Endodermal cell (in vitro differentiated cells): ENCODE measurements at places on chromosomes 6 and 20. TPM values are rescaled to one million over a fixed set of nuclear protein-coding genes. Genes with fewer than 3 reads are reported as not detected.

DNA sequence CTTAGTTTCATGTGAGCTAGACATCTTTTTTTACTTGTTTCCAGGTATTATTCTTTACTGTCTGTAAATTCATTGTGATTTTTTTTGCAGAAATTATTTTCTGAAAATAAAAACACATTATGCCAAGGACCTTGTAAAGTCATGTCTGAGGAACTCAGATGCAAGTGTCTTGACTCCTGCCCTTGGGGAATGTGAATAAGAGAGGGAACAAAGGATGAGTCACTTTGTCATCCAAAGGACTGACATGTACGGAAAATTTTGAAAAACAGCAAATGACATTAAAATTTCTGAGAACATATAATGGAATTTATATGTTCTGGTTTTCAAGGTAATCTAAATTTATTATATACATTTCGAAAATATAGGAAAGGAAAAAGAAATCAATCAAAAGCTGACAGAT is 660.4 kb downstream of the CD109 start:
- no peaks in the 10 kb centered on the region for H3K27me3 ChIP-seq
- DNase-seq = no peak
- no peak overlapping the region for H3K27ac ChIP-seq
- H3K4me3 ChIP-seq = no peak overlapping the region

- H3K27me3 ChIP-seq = peaks cover 45% of the 10 kb centered on the region
- H3K27ac ChIP-seq = no peak overlapping the region
- H3K36me3 ChIP-seq = no peaks in the 10 kb centered on the region
- no peak for DNase-seq
Measured at GRCh38 chr6:149563203-149563927, 2.8 kb upstream of the GINM1 start.

DNA sequence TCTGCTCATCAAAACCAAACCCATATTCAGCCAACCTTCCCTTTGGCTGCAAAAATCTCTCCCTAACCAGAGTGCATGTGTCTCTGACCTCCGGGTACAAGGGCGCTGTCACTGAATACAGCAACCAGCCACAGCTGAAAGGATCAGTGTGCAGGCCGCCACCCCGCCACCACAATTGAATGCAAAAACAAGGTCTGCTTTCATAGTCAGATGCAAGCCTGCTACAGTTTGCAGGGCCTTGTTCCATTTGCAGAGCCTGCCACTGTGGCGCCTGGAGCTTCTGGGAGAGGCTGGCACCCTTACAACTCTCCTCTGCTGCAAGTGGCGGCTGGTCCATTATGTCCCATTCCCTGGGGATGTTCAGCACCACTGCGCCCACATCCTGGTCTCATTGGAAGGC is 23.5 kb downstream of the MDGA1 start:
- H3K4me3 ChIP-seq = no peak overlapping the region
- H3K4me1 ChIP-seq = no peaks in the 10 kb centered on the region
- H3K27me3 ChIP-seq = no peaks in the 10 kb centered on the region
- H3K36me3 ChIP-seq = no peaks in the 10 kb centered on the region
- H3K27ac ChIP-seq = peak overlapping the region; percentile 24

- H3K27ac ChIP-seq = no peak overlapping the region
- H3K4me3 ChIP-seq = no peak overlapping the region
- peaks cover 1% of the 10 kb centered on the region for H3K27me3 ChIP-seq
- no peaks in the 10 kb centered on the region for H3K4me1 ChIP-seq
- DNase-seq = no peak
- H3K36me3 ChIP-seq = no peaks in the 10 kb centered on the region
Measured at GRCh38 chr20:752291-752690, 16.0 kb downstream of the SLC52A3 start.

SEL1L2 gene
- not detected in 2 replicates for total RNA-seq

DNA sequence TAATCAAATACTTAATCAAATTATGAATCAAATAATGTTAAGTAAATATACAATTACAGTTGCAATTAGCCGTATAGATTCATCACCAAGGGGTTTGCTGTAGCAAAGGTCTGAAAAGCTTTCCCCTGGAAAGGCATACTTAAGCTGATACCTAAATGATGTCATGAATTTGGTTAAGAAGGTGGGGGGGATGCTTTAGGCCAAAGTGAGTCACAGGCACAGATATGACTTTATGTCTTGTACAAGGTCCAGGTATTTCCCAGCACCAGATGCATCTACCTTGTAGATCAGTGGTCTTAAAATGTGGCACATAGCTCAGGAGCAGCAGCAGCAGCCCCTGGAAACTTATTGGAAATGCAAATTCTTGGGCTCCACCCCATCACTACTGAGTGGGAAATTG is 557.3 kb upstream of the CDH4 start:
- no peak for DNase-seq
- H3K27me3 ChIP-seq = no peaks in the 10 kb centered on the region
- no peaks in the 10 kb centered on the region for H3K36me3 ChIP-seq
- H3K4me1 ChIP-seq = peaks cover 18% of the 10 kb centered on the region
- no peak overlapping the region for H3K4me3 ChIP-seq

KCNG1 gene
- total RNA-seq = 126 to 138 TPM (median 136 TPM) in 3 replicates

- H3K27me3 ChIP-seq = no peaks in the 10 kb centered on the region
- H3K4me1 ChIP-seq = no peaks in the 10 kb centered on the region
- no peak for DNase-seq
- H3K4me3 ChIP-seq = no peak overlapping the region
- no peaks in the 10 kb centered on the region for H3K36me3 ChIP-seq
- peak overlapping the region; percentile 14 for H3K27ac ChIP-seq
Measured at GRCh38 chr20:53332022-53332837, 261.4 kb downstream of the ZNF217 start.

MOG gene
- total RNA-seq = not detected in 3 replicates

- no peaks in the 10 kb centered on the region for H3K4me1 ChIP-seq
- peaks cover 26% of the 10 kb centered on the region for H3K27me3 ChIP-seq
- no peak for DNase-seq
- no peaks in the 10 kb centered on the region for H3K36me3 ChIP-seq
- no peak overlapping the region for H3K27ac ChIP-seq
Measured at GRCh38 chr6:46735720-46736031, 501 bp upstream of the PLA2G7 start.

NRN1 gene
- total RNA-seq = 0.57 and 0.68 TPM in 2 replicates

GRCh38 chr6:30231067-30231466 is 17.9 kb upstream of the TRIM26 start:
- no peak overlapping the region for H3K4me3 ChIP-seq
- H3K36me3 ChIP-seq = no peaks in the 10 kb centered on the region

- no peak overlapping the region for H3K27ac ChIP-seq
- no peak for DNase-seq
- no peaks in the 10 kb centered on the region for H3K4me1 ChIP-seq
- no peak overlapping the region for H3K4me3 ChIP-seq
Measured at GRCh38 chr6:112470376-112470775, 123.2 kb downstream of the RFPL4B start.

GRCh38 chr6:43814111-43814510 is 44.1 kb downstream of the VEGFA start:
- no peak overlapping the region for H3K4me3 ChIP-seq
- no peak for DNase-seq
- no peaks in the 10 kb centered on the region for H3K27me3 ChIP-seq
- no peaks in the 10 kb centered on the region for H3K36me3 ChIP-seq

DNA sequence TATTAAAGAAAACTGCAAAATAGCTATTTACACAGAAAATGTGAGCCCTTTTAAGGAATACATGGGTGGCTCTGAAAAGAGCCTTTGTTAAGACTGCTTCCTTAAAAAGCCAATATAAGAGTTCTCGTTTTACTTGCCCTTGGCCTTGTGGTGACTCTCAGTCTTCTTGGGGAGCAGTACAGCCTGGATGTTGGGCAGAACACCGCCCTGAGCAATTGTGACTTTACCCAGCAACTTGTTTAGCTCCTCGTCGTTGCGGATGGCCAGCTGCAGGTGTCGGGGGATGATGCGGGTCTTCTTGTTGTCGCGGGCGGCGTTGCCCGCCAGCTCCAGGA is 111.5 kb downstream of the HFE start:
- peaks cover 10% of the 10 kb centered on the region for H3K4me1 ChIP-seq
- no peaks in the 10 kb centered on the region for H3K36me3 ChIP-seq
- peak overlapping the region; percentile 95 for H3K4me3 ChIP-seq
- no peaks in the 10 kb centered on the region for H3K27me3 ChIP-seq

PDE10A gene
- 21.1 and 27.8 TPM in 2 replicates for total RNA-seq

HLA-DMB gene
- 0.24 and 0.50 TPM in 2 replicates for total RNA-seq

DNA sequence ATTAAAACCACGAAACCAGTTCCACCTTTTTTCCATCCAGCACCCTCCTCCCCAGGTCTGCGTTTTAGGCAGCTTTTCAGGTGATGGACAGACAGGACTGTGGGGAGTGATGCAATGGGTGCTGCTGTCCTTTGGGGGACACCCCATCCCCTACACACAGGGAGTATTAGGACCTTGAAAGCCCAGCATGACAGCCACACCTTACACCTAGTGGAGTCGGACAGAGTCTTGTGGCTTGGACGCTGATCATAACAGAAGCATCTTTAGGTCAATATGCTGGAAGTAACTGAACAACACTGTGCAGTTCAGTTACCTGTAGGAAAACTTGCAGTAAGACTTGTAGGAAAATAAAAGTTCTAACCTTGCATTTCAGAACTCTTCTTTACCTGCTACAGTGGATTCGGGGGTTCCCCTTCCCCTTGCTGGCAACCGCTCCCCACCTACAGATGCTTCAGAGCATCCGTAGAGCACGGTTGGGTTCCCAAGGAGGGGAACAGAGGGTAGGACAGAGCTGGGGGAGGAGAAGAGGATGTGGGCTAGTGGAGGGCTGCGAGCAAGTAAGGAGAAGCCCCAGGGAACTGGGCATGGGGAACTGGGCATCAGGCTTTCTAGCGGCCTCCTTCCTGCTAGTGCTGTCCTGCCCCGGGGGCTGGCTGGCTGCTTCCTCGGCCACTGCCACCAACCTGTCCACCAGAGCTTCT is 31.7 kb downstream of the PLEKHG1 start:
- no peak for DNase-seq
- H3K27ac ChIP-seq = no peak overlapping the region
- no peaks in the 10 kb centered on the region for H3K36me3 ChIP-seq
- no peaks in the 10 kb centered on the region for H3K27me3 ChIP-seq
- H3K4me3 ChIP-seq = no peak overlapping the region

DNA sequence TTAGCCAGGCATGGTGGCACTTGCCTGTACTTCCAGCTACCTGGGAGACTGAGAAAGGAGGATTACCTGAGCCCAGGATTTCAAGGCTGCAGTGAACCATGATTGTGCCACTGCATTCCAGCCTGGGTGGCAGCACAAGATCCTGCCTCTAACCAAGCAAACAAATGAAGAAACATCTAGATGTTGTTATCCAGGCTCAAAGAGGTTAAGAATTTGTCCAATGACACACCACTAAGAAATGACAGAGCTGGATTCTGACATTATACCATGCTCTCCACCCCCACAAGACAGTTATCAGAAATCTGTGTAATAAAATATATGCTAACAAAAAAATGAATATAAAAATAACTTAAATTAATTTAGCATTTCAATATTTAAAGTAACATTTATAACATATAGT is 925.5 kb upstream of the SLC35B3 start:
- H3K36me3 ChIP-seq = no peaks in the 10 kb centered on the region
- no peaks in the 10 kb centered on the region for H3K4me1 ChIP-seq
- H3K27me3 ChIP-seq = no peaks in the 10 kb centered on the region
- DNase-seq = no peak
- no peak overlapping the region for H3K4me3 ChIP-seq

DNA sequence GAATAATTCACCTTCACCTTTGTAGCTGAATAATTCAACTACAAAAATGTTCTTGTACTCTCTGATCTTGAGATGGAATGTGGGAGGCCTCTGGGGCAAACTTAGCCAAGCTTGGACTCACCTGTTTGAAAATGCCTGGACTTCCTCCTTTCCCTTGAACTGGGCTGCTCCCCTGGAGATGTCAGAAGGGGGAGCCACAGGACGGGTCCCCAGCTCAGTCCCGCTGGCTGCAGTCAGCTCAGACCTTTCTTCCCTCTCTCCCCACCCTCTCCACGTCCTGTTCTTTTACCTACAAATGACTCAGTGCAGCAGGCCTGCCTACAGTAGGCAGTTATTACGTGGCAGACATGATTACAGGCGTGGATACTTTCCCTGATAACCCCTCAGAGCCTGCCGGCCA is 131.5 kb upstream of the RALGAPA2 start:
- H3K4me3 ChIP-seq = no peak overlapping the region
- no peak overlapping the region for H3K27ac ChIP-seq
- no peaks in the 10 kb centered on the region for H3K36me3 ChIP-seq
- DNase-seq = peak; percentile 62
- no peaks in the 10 kb centered on the region for H3K27me3 ChIP-seq

WASF1 gene
- 34.8 and 35.3 TPM in 2 replicates for total RNA-seq

SIRPB2 gene
- not detected in 3 replicates for total RNA-seq

ARHGAP40 gene
- total RNA-seq = 5.5 to 22.9 TPM (median 7.0 TPM) in 3 replicates

GRCh38 chr20:36574366-36575135 is 1.2 kb downstream of the TGIF2 start:
- H3K27me3 ChIP-seq = no peaks in the 10 kb centered on the region
- peak overlapping the region; percentile 90 for H3K4me3 ChIP-seq
- peaks cover 15% of the 10 kb centered on the region for H3K36me3 ChIP-seq
- peak overlapping the region; percentile 86 for H3K27ac ChIP-seq
- peaks cover 8% of the 10 kb centered on the region for H3K4me1 ChIP-seq
